Stimulated activated CD4-positive, alpha-beta T cell treated with anti-CD3 and anti-CD28 coated beads, Interleukin-1b, Interleukin-23, amount 100 ng/mL, for 1 hour (primary cell): ENCODE measurements at places on chromosomes 2 and 18.

- no peak for DNase-seq
These were observed 12.0 kb downstream of the MEMO1 start for GRCh38 chr2:31998731-31999383.

DNA sequence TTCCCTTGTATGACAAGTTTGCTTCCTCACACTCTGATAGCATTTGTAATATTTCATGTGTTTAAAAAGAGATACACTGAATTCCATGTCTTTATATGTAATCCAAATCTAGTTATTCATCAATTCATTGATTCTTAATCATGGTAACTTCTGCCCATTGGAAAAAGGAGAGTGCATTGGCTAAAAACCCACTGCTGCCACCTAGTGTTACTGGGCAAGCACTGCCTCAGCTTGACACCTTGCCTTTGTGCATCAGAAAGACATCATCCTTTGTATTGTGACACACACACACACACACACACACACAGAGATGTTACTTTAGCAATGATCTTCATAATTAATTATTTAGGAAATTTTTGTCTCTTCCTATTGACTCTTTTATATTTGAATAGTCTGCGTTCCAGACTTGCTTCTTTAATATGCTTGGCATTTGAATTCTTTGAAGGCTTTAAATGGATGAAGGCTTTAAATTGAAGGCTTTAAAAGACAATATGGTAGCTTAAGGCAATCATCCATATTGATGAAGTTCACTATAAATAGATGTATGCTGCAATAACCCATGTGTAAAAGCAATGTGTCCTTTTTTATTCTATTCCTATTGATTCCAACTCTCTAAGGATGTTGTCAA lies 414.2 kb upstream of the CHST9 start:
- DNase-seq: no peak

GRCh38 chr18:9147440-9148202 lies 11.0 kb downstream of the ANKRD12 start:
- DNase-seq: no peak

- DNase-seq: no peak
These were observed 58.1 kb downstream of the FAM178B start for GRCh38 chr2:96928277-96928781.

- DNase-seq: no peak
These were observed 1.5 kb downstream of the NDC80 start for GRCh38 chr18:2572892-2573291.

- DNase-seq: no peak
These were observed 96.5 kb downstream of the DLGAP1 start for GRCh38 chr18:4358618-4359017.

DNA sequence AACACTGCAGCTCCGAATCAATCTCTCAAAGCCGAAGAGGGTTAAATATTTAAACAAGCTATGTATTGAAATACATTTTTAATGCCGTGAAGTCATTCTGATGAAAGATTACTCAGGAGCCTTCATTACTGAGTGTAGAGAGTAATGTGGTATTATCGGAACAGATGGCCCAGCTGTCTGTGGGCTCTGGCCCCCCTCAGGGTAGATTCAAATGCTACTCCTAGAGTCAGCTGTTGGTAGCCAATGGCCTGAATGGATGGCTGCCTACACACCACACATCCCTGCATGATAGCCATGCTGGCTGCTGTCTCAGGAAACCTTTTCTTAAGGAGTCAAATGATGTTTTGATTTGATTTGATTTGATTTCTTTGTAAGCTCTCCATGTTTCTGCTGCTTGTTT lies 732.3 kb upstream of the CELF4 start:
- DNase-seq: no peak

DNA sequence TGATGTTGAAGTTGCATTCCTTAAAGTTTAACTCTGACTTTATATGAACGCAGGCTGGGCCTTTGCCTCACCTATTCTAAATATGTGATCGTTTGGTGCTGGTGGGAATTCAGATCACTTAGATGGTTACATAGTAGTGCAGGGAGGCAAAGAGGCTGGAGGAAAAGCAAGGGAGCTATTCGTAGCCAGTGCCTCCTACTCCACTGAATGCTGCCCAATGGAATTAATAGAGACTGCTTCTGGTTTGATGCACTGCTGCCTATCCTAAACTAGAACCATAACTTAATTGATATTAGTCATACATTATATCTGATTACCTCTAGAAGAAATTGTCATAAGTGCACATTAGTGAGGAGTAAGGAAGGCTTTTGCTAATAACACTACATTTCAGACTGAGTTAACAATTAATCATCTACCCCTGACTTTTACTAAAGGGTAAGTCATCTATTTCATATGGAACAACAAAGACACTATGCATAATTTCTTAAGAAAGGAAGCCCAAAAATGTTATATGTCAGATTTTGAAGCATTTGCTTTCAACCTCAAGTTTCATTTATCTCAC lies 72.3 kb downstream of the SLC5A7 start:
- no peak for DNase-seq

DNA sequence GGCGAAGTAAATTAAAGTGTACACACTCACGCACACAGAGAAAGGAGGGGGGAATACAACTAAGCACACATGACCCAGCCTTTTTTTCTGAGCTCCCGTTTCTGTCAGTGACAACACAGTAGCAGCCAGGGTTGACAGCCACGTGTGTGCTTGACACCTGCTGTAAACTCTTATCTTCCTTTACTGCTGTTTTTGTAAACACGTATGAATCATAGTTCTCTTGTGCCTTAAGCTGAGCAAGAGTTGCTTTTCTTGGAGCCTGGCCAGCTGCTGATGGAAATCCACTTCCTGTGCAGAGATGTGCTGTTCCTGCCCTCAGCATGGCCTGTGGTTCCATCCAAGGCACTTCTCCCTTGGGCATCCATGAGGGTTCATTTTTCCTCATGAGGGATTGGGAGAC lies 561.9 kb downstream of the GALR1 start:
- no peak for DNase-seq

GRCh38 chr2:9235147-9236044 lies 28.8 kb downstream of the ASAP2 start:
- DNase-seq: no peak

GRCh38 chr2:73105511-73105971 lies 7.2 kb downstream of the RAB11FIP5 start:
- no peak for DNase-seq

DNA sequence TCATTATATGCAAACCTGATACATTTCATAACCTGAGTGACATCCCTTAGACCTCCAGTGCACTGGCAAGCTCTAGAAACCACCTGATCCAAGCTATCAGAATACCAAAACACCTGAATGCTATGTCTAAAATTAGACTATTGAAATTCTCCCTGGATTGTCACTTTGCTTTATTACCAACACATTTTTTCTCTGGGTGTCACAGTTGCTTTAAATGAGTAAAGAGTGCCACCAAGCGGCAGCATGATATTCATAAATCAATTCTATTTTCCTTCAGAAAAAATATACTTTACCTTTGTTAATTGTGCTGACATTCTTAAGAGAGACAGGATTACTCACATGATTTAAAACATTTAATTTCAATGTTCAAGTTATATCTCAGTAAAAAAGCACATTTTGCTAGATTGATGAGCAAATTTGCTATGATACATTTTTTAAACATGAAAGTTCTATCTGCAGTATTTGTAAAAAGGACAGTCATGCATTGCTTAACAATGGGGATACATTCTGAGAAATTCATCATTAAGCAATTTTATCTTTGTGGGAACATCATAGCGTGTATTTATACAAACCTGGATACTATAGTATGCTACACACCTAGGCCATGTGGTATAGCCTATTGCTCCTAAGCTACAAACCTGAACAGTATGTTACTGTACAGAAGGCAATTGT lies 338.4 kb upstream of the SLC39A10 start:
- DNase-seq: no peak

DNA sequence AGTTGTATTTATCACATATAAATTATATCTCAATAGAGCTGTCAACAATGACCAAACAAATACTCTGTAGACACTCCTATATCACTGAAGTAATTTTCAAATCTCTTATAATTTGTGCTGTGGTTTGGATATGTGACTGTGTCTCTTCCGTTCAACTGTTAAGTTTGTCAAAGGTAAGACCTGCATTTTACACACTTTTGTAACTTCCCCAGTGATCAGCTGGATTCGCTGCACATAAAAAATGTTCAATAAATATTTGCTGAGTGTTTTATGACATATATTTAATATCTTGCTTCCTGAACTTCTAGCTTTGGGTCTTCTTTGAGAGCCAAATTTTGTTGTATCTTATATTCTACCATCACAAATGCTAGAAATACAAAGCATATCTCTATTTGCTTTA lies 57.3 kb upstream of the ROCK1 start:
- no peak for DNase-seq
